H9 (cell line): ENCODE measurements at places on chromosomes 5 and 9. TPM values are rescaled to one million over a fixed set of nuclear protein-coding genes. Genes with fewer than 3 reads are reported as not detected.

The IL11RA gene
- total RNA-seq: 8.7 and 8.9 TPM in 2 replicates

DNA sequence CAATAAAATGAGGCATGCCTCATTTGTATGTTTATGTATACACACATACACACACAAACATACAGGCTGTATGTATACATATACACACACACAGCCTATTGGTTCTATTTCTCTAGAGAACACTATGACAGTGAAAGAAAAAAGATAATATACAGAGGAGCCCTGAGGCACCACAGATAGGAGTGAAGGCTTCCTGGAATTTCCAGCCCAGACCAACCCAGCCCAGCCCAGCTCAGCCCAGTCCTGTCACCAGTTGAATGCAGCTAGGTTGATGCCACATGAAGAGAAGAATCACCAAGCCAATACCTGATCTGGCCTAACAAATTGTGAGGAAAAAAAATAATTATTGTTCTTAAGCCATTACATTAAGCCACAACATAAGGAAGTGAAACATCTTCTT, 126.9 kb upstream of the PDE4D start:
- DNase-seq: no peak

GRCh38 chr5:128559300-128560297, 21.6 kb upstream of the FBN2 start:
- no peak for DNase-seq

The IFNA2 gene
- not detected in 2 replicates for total RNA-seq

- DNase-seq: no peak
Observed at GRCh38 chr9:3862561-3862960, 336.8 kb upstream of the RFX3 start.

DNA sequence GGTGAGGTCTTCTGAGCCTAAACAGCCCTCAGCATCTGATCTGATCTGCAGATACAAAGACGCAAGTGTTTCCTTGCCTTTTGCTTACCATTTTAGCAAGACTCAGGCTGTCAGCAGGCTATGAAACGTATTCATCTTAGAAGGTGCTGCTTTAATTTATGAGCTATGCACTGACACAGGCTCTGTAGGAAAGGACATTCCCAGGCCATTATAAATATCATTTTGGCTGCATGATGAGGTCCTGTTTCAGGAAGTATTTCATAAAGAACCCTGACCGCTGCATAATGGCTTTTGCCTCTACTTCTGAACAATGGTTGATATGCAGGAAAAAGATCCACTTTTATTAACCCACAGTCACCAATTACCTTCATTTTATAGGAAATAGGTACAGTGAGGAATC, 98.4 kb upstream of the CAST start:
- no peak for DNase-seq

The IFNA21 gene
- not detected in 2 replicates for total RNA-seq

DNA sequence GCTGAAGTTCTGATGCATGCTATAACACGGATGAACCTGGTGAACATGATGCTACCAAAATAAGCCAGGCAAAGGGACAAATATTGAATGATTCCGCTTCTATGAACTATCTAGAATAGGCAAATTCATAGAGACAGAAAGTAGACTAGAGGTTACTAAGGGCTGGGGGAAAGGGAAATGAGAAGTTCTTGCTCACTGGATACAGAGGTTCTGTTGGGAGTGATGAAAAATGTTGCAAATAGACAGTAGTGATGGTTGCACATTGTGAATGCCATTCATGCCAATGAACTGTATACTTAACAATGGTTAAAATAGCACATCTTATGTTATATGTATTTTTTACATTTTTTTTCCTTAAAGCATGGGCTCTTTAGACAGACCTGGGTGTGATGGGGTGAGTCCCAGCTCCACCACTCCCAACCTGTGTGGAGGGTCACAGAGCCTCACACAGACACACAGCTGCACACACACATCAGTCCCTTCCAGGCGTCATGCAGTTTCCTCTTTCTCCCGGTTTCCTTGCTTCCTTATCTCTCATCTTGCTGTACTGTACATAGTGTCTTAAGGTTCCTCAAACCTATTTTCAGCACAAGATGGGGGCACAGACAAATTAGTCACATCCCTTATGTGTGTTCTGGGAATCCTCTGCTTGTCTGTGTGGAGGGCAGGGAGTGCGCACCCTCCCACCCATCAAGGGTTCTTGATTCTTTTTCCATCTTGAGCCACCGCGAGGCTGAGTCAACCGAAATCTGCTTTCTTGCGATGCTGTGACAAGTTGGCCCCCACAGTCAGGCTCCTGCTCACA, 192.9 kb downstream of the CRB2 start:
- DNase-seq: no peak

DNA sequence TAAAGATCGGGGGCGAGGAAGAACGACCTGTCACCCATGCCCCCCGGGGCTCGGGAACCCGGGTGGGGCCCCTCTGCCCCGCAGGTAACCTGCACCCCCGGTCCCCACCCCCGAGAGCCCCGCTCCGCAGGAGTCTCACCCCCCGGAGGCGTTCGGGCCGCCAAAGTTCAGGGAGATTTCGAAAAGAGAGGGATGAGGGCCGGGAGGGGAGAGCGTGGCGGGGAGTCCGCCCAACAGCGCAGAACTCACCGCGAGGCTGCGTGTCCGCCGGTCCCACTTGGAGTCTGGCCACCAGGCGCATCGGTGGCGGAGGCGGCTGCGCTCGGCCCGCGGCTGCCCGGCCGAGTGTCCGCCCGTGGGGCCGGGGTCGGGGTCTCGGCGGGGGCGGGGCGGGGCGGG, at the start of gene PHF19:
Gene PHF19 (minus strand): TSS at position 347 of the 399 bp plus-strand sequence. CDS start 2,447 bp downstream, outside the sequence.
- no peak for DNase-seq
